Left cardiac atrium (tissue), 4 donors: ENCODE measurements at places on chromosomes 1 and 21. TPM values are rescaled to one million over a fixed set of nuclear protein-coding genes. Genes with fewer than 3 reads are reported as not detected.

Gene S100A7
- total RNA-seq: not detected

Gene TIE1
- 38.9 TPM for total RNA-seq

Gene FBLIM1
- 82.8 TPM for total RNA-seq

DNA sequence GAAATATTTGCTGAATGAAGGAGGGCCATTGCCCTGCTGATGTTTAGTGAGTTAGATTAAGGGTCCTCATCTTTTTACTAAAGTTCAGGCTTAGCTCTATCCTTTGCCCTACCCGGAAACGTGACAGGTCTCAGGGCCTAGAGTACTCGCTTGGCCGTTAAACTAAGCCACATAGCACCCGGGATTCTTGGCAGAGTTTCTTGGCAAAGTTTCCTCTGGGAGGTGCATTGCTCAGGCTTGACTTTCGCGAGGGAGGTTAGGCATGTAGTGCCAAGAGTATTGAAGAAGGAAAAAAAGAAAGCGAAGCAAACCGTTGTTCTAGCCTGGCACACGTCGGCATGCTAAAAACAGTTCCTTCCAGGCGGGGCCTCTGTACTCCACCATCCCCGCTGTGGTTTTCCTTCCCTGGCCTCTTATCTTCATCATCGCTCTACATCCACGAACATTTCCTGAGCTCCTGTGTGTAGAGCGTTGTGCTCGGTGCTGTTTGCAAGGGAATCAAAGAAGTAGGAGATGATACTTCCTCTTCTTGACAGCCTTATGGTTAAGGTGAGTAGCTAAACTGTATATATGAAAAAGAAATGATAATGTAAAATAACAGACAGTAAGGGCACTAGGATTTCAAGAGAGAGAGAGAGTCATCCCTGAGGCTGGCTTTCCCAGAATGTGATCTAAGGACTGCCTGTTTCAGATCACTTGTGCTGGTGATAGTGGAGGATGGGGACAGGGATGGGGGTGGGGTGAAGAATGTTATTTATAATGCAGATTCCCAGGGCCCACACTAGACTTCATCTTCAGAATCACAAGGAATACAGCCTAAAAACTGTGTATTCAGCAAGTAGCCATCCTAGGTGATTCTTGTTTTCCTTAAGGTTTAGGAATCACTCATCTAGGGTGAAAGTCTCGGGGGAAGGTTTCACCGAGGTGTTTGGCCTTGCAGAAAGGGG is 18.8 kb downstream of the RNF220 start:
- peak; percentile 46 for DNase-seq

- DNase-seq: no peak
Measured at GRCh38 chr1:91631718-91632330, 131.2 kb downstream of the CDC7 start.

- no peak for DNase-seq
Measured at GRCh38 chr1:225435957-225436392, 8.1 kb upstream of the LBR start.

DNA sequence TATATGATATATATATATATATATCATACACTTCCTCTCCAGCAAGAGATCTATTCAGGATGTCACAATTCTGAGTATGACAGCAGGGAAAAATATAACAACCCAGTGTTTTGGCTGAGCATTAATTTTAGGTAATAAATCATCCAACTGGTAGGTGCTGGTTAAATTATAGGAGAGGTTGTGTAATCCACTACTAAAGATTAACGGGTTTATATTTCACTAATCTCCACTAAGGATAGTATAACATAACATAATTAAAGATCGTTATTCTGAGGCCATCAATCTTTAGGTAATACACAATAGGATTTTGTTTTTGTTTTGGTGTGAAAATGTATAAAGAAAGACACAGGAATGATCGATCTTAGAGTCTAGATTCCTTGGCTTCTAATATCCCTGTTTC is 102.2 kb downstream of the COQ8A start:
- DNase-seq: no peak

DNA sequence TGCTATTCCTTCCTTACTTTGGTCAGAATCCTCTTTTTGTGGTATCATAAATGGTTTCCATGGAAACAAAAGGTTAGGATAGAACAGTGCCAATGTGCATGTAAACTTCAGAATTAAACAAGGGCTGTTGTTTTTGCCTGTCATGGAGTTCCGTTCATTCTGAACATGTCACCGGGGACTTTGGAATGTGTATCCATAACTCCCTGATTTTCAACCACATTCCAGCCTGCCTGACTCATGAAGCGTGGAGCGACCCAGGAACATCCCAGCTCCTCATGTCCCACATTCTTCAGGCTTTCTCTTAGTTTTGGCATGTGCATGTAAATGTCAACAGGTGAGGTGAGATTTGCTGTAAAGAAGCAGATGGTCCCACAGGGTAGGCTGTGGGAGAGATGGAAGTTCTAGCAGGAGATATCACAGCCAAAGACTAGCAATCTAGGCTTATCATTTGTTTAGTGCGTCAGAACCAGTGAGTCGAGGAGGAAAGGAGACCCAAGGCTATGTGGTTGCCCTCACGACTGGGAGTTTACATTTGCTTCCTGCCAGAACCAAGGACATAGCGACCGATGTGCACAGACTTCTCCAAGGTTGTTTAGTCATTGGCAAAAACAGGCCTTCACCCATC is 23.0 kb upstream of the DNAJC11 start:
- no peak for DNase-seq

DNA sequence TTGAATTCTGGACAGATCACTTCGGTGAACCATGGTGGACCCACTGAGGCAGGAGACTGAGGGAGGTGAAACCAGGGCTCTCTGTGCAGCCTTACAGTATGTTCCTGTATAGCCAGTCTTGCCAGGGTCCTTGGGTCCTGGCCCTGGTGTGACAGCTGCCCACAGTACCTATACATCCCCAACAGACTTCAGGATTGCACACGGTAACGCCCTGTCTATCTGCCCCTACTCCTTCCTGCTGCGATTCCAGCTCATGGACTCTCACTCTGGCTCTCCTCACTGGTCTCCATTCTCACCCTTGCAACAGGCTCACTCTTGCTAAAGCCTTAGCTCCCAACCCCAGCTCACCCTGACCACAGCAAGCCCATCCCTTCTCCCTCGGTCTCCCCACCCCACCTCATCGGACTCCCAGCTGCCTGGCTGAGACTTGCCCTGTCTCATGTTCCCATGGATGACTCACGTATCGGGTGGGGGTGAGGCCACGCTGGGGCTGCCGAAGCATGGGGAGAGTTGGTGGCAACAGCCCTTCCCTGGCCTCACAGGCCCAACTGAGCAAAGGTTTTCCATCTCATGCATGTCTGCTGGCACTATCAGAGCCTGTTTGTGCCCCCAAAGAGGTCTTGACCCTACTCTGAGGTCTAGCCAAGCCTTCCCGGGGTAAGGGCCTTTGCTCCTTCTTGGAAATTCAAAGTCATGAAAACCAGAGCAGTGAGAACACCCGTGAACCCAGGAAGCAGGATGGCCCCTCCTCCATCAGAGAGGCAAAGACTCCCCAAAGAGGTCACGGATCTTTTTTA is 7.1 kb downstream of the PHLDA3 start:
- peak; percentile 84 for DNase-seq

- no peak for DNase-seq
Measured at GRCh38 chr1:207918011-207918410, 7.1 kb upstream of the CD34 start.

GRCh38 chr1:40625076-40625475 is 40.4 kb downstream of the RIMS3 start:
- no peak for DNase-seq

DNA sequence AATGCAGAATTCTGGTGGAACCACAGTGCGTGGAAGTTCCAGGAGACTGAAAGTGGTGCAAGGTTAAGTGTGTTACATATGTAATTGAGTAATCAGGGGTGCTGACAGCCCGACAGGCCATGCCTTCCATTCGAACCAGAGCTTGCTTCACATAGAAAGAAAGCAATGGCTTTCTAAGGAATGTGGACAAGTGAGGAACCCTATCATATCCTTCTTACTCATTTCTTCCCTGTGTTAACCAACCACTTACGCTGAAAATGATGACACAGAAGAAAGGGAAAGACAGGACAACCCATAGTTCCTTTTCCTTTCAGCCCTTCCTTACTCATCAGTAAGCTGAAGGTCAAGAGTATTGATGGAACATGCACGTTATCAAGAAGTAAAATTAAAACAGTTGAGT is 48.1 kb upstream of the KCNA3 start:
- no peak for DNase-seq

- DNase-seq: no peak
Measured at GRCh38 chr1:207815466-207815865, 63.6 kb downstream of the CD46 start.

DNA sequence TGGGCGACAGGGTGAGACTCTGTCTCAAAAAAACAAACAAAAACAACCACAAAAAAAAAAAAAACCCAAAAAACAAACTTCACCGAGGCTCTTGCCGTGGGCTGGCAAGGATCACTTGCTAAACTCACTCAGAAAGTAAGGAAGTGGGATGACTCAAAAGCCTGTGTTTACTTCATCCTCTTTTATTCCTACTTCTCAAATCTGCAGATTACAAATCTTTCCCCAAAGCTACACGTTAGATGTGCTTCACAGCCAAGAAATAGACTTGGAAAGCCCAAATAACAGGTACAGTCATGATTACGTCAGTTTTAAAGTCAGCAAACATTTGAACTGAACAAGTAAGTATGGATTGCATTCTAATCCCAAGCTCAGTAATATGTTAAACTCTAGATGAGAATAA is 359.3 kb downstream of the ADGRL2 start:
- DNase-seq: no peak

- DNase-seq: no peak
Measured at GRCh38 chr1:56773341-56774066, 45.7 kb downstream of the FYB2 start.

DNA sequence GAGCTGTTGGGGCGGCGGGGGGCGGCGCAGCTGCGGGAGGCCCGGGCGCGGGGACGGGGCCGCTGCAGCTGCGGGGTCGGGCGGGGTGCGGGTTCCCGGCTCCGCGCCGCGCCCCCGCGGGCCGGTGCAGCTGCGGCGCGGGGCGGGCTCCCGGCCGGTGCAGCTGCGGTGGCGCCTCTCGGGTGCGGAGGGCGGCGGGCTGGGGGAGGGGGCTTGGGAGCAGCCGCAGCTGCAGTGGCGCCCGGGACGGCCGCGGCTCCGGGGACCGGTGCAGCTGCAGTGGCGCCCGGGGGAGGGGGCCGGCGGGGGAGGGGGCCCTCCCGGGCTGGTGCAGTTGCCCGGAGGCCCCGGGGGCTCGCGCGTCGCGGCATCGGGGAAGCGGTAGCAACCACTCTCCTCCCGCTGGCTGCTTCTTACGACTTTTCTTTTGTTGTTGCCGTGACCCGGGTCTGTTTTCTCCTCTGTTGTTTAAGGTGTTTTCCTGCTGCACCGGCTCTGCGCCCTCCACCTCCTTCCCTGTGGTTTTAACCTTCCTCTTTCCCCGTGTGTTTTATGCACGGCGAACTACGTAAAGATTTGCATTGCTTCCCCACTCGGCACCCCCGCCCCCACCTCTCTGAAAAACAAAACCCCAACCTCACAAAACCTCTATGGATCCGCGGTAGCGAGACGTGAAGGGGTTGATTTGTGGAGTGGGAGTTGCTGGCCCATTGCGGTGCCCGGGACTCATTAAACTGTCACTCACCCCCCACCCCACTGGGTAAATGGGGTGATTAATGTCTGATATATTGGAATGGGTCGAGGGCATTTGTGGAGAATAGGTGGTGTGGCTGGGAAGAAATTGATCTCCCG is 1.7 kb upstream of the ZBTB18 start:
- DNase-seq: peak; percentile 45
